Upper lobe of left lung (tissue), 6 donors: ENCODE measurements at places on chromosomes 13 and 19. TPM values are rescaled to one million over a fixed set of nuclear protein-coding genes. Genes with fewer than 3 reads are reported as not detected.

GRCh38 chr19:53876651-53877224 lies 5.3 kb upstream of the PRKCG start:
- no peak overlapping the region for H3K4me3 ChIP-seq

DNA sequence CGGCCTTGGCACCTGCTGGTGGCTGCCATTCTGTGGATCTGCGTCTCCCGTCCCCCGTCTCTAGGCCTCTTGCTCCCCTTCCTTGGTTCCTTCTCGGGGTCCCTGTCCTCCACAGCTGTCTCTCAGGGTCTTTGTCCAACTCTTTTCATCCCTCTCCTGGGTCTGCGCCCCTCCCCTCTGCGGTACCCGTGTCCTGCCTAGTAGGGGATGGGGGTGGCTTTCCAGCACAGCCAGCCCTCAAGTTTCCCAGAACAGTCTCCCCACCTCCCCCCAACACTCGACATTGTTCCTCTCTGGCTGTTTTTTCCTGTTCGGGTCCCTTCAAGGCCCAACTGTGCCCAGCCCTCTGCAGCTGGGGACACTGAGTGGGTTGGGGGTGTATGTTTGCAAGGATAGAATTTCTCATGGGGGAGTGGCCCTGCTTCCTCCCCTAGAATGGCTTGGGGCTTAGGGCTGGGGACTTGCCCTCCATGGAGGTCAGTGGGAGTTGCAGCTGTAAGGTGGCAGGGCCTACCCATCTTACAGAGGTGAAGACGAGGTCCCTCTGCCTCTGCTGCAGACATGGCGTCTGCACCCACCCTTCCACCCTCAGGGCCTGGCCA lies 762 bp upstream of the ADM5 start:
- peak overlapping the region; percentile 80 for H3K27ac ChIP-seq
- peaks cover 38% of the 10 kb centered on the region for H3K36me3 ChIP-seq
- no peak for DNase-seq
- H3K27me3 ChIP-seq: no peaks in the 10 kb centered on the region
- H3K4me1 ChIP-seq: peaks cover 32% of the 10 kb centered on the region
- H3K4me3 ChIP-seq: no peak overlapping the region

GRCh38 chr19:28914173-28914572 lies 298.8 kb downstream of the UQCRFS1 start:
- no peaks in the 10 kb centered on the region for H3K4me1 ChIP-seq
- no peak overlapping the region for H3K4me3 ChIP-seq
- no peak overlapping the region for H3K27ac ChIP-seq
- no peaks in the 10 kb centered on the region for H3K27me3 ChIP-seq
- H3K36me3 ChIP-seq: no peaks in the 10 kb centered on the region

Gene ATP4B
- not detected for total RNA-seq

Gene FGF14
- total RNA-seq: 1.7 TPM

Gene RPL28
- total RNA-seq: 1,892 TPM

Gene TTC9B
- not detected for total RNA-seq

Gene ZNF284
- 4.8 TPM for total RNA-seq

Gene ZNF426
- 11.8 TPM for total RNA-seq
